ENCODE measurements at places on chromosomes 2 and 18.

- no peak for DNase-seq
These were observed 263.4 kb downstream of the PDE11A start for GRCh38 chr2:177808984-177809809.

GRCh38 chr2:84886791-84887190, 5.9 kb upstream of the TRABD2A start:
- no peak for DNase-seq

GRCh38 chr18:76306685-76307292, 188.3 kb downstream of the ZNF516 start:
- no peak for DNase-seq

- no peak for DNase-seq
These were observed 199.1 kb upstream of the CELF4 start for GRCh38 chr18:37764541-37765288.

GRCh38 chr2:13585732-13586131, 869.0 kb downstream of the TRIB2 start:
- DNase-seq = no peak

All from H54 (cell line).